ENCODE measurements at places on chromosomes 11 and 22. TPM values are rescaled to one million over a fixed set of nuclear protein-coding genes. Genes with fewer than 3 reads are reported as not detected.

CELSR1 gene
- 1.1 TPM for total RNA-seq

OR51M1 gene
- total RNA-seq, result not detected

MICAL2 gene
- total RNA-seq, result 31.9 TPM

MUC5AC gene
- total RNA-seq, result not detected

SAA2 gene
- 8.3 TPM for total RNA-seq

KRTAP5-2 gene
- total RNA-seq, result not detected

- H3K36me3 ChIP-seq, result no peaks in the 10 kb centered on the region
- no peak overlapping the region for H3K27ac ChIP-seq
- DNase-seq, result no peak
Measured at GRCh38 chr11:117908109-117908895, 20.9 kb downstream of the TMPRSS13 start.

DNA sequence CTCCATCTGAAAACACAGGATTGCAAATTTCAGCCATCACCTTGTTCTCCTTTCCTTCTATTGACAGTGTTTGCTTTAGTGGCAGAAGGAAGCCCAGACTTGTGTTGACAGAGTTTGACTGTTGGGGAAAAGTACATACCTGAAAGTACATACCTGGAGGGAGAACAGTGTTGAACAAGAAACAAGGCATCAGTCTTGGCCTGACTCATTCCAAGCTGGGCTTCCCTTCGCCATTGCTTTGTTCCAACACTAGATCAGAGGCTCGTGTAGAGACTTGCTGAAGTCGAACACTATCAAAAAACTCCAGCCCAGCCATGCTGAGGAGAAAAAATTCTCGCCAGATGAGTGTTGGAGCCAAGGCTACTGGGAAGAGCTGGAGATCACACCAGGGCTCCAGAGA is 133.4 kb downstream of the BBOX1 start:
- H3K27ac ChIP-seq, result no peak overlapping the region
- H3K36me3 ChIP-seq, result no peaks in the 10 kb centered on the region
- H3K4me1 ChIP-seq, result no peaks in the 10 kb centered on the region
- no peak overlapping the region for H3K4me3 ChIP-seq
- DNase-seq, result no peak

- H3K4me3 ChIP-seq, result no peak overlapping the region
- no peak for DNase-seq
- no peaks in the 10 kb centered on the region for H3K36me3 ChIP-seq
- H3K27ac ChIP-seq, result no peak overlapping the region
Measured at GRCh38 chr11:76689313-76690260, 19.0 kb upstream of the LRRC32 start.

- no peak overlapping the region for H3K4me3 ChIP-seq
- no peaks in the 10 kb centered on the region for H3K4me1 ChIP-seq
- no peaks in the 10 kb centered on the region for H3K36me3 ChIP-seq
- no peaks in the 10 kb centered on the region for H3K27me3 ChIP-seq
- no peak overlapping the region for H3K27ac ChIP-seq
Measured at GRCh38 chr11:104142698-104143097, 21.2 kb downstream of the PDGFD start.

DNA sequence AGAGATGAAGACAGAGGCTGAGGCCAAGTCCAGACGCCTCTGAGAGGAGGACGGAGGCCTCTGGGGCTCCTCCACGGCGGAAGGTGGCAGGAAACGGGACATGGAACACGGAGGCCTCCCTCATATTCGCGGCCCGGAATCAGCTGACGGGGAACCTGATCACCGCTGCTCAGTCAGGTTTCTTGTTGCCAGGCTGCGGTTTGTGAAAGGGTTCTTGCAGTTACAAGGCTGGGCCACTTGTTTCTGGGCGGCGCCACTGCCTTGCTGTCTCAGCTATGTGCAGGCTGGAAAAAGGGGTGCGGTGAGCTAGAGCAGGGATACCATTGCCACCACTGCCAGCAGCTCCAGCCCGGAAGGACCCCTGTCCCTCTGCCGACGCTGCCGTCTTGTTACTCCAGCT is 10.0 kb upstream of the MMP1 start:
- DNase-seq, result no peak
- no peaks in the 10 kb centered on the region for H3K4me1 ChIP-seq
- H3K36me3 ChIP-seq, result no peaks in the 10 kb centered on the region
- peaks cover 7% of the 10 kb centered on the region for H3K27me3 ChIP-seq

GRCh38 chr11:44324749-44325525 is 15.0 kb upstream of the ALX4 start:
- H3K4me1 ChIP-seq, result no peaks in the 10 kb centered on the region
- no peak overlapping the region for H3K4me3 ChIP-seq
- H3K36me3 ChIP-seq, result no peaks in the 10 kb centered on the region
- H3K27ac ChIP-seq, result no peak overlapping the region
- H3K27me3 ChIP-seq, result peaks cover 69% of the 10 kb centered on the region

GRCh38 chr11:6630632-6631291 is 11.5 kb upstream of the TPP1 start:
- peaks cover 10% of the 10 kb centered on the region for H3K4me1 ChIP-seq
- no peak for DNase-seq
- no peak overlapping the region for H3K4me3 ChIP-seq

GRCh38 chr11:134267461-134267860 is 8.7 kb upstream of the GLB1L3 start:
- no peaks in the 10 kb centered on the region for H3K4me1 ChIP-seq
- H3K4me3 ChIP-seq, result no peak overlapping the region
- no peaks in the 10 kb centered on the region for H3K27me3 ChIP-seq
- no peak overlapping the region for H3K27ac ChIP-seq
- peaks cover 6% of the 10 kb centered on the region for H3K36me3 ChIP-seq

DNA sequence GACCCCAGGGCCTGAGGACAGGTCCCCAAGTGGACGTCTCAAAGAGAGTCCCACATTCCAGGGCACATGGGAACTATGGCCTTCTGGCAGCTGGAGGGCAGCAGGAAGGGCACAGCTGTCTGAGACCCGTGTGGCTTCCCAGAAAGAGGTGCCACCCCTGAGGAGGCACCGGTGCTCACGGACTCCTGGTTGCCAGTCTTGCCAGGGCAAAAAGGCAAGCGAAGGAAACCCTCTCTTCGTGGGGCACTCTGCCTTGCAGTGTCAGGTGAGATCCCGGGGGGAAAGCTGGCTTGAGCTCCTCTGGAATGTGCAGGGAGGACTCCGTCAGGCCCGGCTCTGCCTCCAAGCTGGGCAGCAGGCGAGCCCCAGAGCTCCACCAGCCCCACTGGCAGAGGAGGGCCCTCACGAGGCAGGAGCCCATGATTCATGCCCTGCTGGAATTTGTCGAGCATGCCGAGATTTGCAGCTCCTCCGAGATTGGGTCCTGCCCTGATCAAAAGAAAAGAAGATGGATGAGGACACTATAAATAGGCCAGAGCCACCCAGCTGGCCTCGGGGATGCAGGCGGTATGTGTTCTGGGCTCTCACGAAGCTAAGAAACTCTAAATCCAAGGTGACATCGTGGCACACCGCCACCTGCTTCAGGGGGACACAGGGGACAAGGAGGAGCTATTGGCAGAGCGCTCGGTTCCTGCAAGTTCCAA is 9.9 kb upstream of the CELSR1 start:
- no peaks in the 10 kb centered on the region for H3K36me3 ChIP-seq
- DNase-seq, result no peak
- H3K27ac ChIP-seq, result no peak overlapping the region
- H3K27me3 ChIP-seq, result no peaks in the 10 kb centered on the region
- no peak overlapping the region for H3K4me3 ChIP-seq

All from T-cell (primary cell).